ENCODE measurements at places on chromosomes 3 and 15.

- no peak for DNase-seq
Measured at GRCh38 chr15:79124388-79124787, 33.8 kb upstream of the RASGRF1 start.

- no peak for DNase-seq
Measured at GRCh38 chr3:54994111-54994513, 66.3 kb upstream of the LRTM1 start.

GRCh38 chr3:3069723-3070122, 40.5 kb downstream of the IL5RA start:
- DNase-seq, result no peak

DNA sequence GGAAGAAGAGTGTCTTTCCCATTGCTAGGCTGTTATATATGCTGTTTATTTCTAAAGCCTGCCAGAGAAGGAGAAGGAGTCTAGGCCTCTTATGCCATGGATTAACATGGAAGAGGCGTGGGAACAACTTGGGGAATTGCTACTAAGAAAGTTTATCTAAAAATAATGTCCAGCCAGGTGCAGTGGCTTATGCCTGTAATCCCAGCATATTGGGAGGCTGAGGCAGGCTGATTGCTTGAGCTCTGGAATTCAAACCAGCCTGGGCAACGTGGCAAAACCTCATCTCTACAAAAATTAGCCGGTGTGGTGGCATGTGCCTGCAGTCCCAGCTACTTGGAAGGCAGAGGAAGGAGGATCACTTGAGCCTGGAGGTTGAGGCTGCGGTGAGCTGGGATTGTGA, 51.7 kb upstream of the ARPP19 start:
- DNase-seq, result no peak

GRCh38 chr3:195219351-195220230, 51.4 kb downstream of the XXYLT1 start:
- DNase-seq, result no peak

- DNase-seq, result no peak
Measured at GRCh38 chr15:80820092-80820491, 40.9 kb downstream of the CEMIP start.

DNA sequence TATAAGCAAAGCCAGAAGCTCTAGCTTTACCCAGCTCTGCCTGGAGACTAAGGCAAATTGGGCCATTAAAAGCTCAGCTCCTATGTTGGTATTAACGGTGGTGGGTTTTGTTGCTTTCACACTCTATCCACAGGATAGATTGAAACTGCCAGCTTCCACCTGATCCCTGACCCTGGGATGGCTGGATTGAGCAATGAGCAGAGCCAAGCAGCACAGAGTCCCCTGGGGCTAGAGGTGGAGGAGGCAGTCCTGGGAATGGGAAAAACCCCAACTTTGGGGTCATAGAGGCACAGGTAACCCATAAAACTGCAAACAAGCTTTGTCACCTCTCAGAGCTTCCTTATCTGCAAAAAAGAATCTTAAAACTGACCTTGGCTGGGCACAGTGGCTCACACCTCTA, 6.6 kb downstream of the RHO start:
- DNase-seq, result no peak

DNA sequence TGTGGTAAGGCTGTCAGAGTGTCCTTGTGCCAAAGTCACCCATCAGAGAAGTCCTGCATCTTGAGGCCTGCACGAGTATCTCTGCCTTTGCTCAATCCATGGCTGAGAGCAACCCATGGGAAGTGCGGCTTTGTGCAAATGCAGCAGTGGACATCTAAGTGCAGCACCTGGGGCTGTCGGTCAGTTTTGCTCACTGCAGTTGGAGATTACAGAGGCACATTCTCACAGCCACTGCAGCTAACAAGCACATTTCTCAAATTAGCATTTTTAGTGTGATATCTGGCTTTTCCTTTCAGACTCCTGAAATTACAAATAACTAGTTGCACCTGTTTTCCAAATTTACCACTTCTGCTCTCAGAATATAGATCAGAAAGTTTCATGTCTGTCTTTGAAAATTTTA, 81.5 kb upstream of the DAZL start:
- no peak for DNase-seq

GRCh38 chr3:43162230-43163084, 56.6 kb upstream of the POMGNT2 start:
- DNase-seq, result peak; percentile 19

- no peak for DNase-seq
Measured at GRCh38 chr3:140509534-140509933, 168.3 kb upstream of the TRIM42 start.

DNA sequence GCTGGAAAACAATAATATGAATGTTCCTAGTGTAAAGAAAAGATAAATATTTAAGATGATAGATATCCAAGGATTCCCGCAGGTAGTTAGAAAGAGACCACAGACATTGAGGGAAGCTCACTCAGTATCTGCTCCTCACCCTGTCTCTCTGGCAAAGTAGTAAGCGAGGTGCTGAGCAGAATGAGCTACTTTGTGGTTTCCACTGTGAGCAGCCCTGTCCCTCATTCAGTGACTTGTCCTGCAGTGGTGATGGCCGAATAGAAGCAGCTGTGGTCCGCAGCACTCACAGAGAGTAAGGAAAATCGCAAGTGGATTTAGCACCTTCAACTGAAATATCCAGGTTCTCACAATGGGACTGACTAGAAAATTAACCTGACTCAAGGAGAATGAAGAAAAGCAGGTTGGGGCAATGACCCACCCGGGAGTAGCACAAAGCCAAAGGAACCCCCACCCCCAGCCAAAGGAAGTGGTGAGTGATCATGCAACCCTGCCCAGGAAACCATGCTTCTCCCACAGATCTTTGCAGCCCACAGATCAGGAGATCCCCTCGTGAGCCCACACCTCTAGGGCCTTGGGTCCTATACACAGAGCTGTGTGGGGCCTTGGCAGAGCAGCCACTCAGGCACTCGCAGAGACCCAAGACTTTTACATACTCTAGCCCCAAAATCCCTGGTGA, 21.8 kb upstream of the SLC25A38 start:
- DNase-seq, result peak; percentile 57

- no peak for DNase-seq
Measured at GRCh38 chr15:99604865-99605264, 39.1 kb downstream of the MEF2A start.

DNA sequence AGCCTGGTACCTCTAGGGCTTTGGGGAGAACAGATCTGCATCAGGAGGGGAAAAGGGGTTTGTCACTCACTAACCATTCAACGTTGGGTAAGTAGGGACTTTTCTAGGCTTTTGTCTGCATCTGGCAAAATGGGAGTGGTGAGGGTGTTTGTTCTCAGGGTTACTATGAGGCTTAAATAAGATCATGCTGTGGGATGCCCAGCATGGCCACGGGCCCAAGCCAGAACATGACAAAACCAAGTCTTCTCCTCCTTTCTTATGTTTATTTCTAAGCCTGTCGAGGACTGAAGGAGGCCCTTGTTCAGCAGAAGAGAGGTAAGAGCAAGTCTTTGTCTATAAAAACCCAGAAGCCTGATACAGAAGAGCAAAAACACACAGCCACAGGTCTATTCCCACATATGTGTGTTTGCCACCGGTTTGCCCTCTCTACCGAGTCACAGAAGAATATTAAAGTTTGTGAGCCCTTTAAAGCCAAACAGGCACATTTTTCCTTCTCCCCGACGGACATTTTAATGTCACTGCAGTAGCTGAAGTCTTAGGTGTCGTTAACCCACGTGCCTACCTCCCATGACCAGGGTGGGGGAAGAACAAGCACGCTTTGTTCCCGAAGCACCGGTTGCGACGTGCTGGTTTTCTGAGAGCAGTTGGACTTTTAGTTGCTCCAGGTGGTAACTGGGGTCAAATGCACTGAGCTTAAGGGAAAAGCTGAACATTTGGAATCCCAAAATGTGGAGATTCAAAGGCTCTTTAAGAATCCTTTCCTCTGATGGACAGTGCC, 72.1 kb downstream of the NOX5 start:
- DNase-seq, result no peak

DNA sequence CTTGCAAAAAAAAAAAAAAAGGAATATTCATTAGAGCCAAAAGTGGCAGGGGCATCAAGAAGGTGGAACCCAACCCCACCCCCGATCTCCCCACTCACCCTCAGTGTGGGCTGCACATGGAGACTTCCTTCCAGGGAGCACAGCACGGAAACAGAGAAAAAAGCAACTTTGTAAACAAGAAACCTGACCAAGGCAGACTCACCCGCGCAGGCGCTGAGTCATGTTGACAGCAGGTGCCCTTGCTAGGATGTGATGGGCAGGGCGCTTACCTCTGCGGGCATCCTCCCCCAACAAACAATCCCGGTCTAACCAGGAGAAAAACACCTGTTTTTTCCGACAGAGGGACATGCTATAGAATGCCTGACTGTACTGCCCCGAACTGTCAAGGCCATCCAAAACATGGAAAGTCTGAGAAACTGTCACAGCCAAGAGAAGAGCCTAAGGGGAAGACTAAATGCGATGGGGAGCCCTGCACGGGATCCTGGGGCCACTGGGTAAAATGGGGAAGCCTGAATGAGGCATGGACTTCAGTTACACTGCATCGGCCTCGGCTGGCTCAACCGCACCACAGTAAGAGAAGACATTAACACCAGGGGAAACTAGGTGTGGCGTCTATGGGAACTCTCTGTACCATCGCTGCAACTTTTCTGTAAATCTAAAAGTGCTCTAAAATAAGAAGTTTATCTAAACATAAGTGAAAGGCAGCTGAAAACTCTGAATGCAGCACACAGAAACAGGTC, 66.7 kb upstream of the GATA2 start:
- DNase-seq, result no peak

DNA sequence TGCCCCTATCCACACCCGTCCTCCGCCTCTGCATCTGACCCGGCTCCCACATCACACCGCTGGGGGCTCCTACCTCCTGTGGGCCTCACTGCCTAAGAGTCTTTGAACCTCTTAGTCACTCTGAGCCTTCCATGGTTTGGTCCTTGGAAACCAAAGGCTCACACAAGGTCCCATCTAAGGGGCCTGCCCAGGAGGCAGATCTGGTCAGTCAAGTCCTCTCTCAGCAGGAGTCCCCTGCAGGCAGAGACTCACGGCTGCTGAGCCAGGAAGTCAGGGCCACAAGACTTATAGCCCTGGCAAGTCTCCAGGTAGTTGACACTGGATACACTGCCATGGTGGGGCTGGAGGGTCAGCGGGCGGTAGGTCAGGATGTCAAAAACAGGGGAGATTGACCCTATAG, 31.2 kb upstream of the ALDH1L1 start:
- DNase-seq, result no peak

- DNase-seq, result no peak
Measured at GRCh38 chr3:172687501-172687900, 23.4 kb downstream of the NCEH1 start.

DNA sequence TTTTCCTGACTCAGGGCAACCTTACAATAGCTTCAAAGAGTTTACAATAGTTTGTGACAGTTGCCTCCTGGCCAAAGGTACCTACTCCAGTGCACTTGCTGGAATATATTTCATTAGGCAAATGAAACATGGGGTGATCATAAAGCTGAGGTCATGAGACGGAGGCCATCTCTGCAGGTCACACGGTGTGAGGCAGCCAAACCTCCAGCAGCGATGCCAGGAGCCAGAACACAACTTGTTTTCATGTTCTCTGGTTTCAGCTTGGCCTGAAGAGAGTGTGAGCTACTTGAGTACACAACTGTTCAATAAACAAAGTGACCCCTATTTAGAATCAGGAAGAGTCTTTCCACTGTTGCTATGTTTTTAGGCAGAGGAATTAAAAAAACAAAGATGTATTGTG, 42.7 kb upstream of the PYGO1 start:
- no peak for DNase-seq

DNA sequence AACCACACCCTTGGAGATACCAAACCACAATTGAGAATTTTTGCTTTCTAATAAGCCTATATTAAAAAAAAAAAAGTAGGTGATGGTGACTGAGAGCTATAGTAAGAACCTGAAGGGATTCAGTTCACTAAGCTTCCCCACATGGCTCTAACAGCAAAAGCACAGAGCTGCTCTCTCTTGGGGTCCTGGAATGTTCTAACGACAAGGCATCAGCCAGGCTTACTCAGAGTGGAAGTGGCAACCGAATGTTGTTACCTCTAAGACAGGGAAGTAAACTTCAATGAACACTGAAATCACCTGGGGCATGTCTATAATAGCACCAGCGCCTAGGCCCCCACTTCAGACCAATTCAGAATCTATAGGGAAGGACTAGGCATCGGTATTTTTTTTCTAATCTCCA, 397.7 kb downstream of the MAGI1 start:
- DNase-seq, result no peak

GRCh38 chr3:116749388-116749787, 39.8 kb downstream of the TUSC7 start:
- no peak for DNase-seq

DNA sequence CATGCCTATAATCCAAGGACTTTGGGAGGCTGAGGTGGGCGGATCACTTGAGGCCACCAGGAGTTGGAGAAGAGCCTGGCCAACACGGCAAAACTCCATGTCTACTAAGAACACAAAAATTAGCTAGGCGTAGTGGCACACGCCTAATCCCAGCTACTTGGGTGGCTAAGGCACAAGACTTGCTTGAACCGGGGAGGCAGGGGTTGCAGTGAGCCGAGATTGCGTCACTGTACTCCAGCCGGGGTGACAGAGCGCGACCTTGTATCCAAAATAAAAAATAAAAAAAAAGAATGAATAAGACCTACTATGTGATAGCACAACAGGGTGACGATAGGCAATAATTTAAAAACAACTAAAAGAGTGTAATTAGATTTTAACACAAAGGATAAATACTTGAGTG, 3.5 kb downstream of the XRN1 start:
- DNase-seq, result no peak

GRCh38 chr3:53226841-53227407, 28.9 kb downstream of the TKT start:
- no peak for DNase-seq

Data from stimulated activated naive CD4-positive, alpha-beta T cell treated with Interleukin-2 at 50 U/mL for 16 hours (primary cell).